HCT116 (cell line): ENCODE measurements at places on chromosomes 2 and 18. TPM values are rescaled to one million over a fixed set of nuclear protein-coding genes. Genes with fewer than 3 reads are reported as not detected.

The TMEM247 gene
- total RNA-seq: not detected

- no peak overlapping the region for H3K4me3 ChIP-seq
- no peak overlapping the region for H3K27ac ChIP-seq
- no peak for DNase-seq
- H3K27me3 ChIP-seq: no peaks in the 10 kb centered on the region
- no peaks in the 10 kb centered on the region for H3K36me3 ChIP-seq
These were observed 136.1 kb downstream of the SMAD7 start for GRCh38 chr18:48814490-48815178.

The GALNT13 gene
- 0.44 TPM for total RNA-seq

DNA sequence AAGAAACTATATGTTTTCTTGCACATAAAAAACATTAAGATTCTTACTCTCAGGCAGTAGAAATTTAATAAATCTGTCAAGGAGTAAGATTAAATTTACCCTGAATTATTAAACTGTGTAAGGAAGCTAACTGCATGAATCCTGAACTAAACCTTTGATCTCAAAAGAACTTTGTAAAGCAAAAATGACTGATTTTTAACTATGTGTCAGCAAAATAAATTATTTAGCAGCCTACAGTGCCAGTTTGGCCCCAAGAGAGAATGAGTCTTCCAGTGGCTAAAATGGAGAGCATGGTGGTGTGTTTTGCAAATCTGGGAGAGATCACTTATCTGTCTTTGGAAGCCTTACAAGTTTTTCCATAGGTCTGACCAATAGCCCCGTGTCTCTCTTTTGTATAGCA is 190.7 kb downstream of the THSD7B start:
- no peaks in the 10 kb centered on the region for H3K36me3 ChIP-seq
- no peaks in the 10 kb centered on the region for H3K4me1 ChIP-seq
- no peaks in the 10 kb centered on the region for H3K27me3 ChIP-seq
- H3K4me3 ChIP-seq: no peak overlapping the region
- DNase-seq: no peak

- H3K27ac ChIP-seq: no peak overlapping the region
- no peak overlapping the region for H3K4me3 ChIP-seq
- peak; percentile 53 for DNase-seq
- no peaks in the 10 kb centered on the region for H3K27me3 ChIP-seq
- no peaks in the 10 kb centered on the region for H3K4me1 ChIP-seq
These were observed 114.7 kb downstream of the DNAH6 start for GRCh38 chr2:84631047-84631446.

- H3K36me3 ChIP-seq: no peaks in the 10 kb centered on the region
- peaks cover 67% of the 10 kb centered on the region for H3K27me3 ChIP-seq
- no peak for DNase-seq
- H3K27ac ChIP-seq: no peak overlapping the region
- no peak overlapping the region for H3K4me3 ChIP-seq
- H3K4me1 ChIP-seq: no peaks in the 10 kb centered on the region
These were observed 385.5 kb upstream of the HNRNPA3 start for GRCh38 chr2:176826984-176827668.

- no peaks in the 10 kb centered on the region for H3K4me1 ChIP-seq
- no peak for DNase-seq
- H3K4me3 ChIP-seq: no peak overlapping the region
These were observed 311.5 kb upstream of the GYPC start for GRCh38 chr2:126344493-126344892.

GRCh38 chr2:14626873-14627272 is 5.6 kb upstream of the LRATD1 start:
- no peak overlapping the region for H3K27ac ChIP-seq
- no peak for DNase-seq
- H3K4me1 ChIP-seq: no peaks in the 10 kb centered on the region
- H3K27me3 ChIP-seq: no peaks in the 10 kb centered on the region
- H3K36me3 ChIP-seq: no peaks in the 10 kb centered on the region

The PHOSPHO2 gene
- 2.8 TPM for total RNA-seq

DNA sequence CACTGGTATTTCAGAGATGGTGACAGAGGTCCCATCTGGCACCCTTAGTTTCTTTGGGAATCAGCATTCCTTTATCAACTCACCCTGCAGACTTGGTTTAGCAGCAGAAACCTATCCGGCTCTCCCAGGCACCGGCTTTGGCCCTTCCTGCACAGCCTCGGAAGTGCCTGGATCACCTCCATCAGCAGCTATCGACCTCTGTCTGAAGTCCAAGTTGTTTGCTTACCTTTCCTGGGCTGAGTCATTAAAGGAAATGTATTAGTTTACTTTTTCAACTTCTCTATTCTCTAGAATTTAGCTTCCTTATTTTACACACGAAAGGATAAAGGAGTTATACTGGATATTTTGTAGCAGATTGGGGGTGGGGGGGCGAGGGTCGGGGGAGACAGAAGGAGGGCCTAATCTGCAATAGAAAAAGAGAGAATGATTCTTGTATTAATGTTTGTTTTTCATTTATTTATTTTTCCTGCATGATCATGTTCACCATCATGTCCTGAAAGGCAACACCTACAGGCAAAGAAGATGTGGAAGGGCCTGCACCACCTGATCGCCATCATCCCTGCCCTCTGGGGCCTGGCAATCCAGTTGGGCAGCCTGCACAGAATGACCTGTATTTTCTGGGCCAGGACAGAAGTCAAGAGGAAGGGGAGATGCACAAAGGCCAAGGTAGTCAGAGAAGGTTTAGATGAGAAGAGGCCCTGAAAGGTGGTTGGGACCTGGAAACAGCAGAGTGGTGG is 22.1 kb upstream of the MAT2A start:
- H3K27ac ChIP-seq: no peak overlapping the region
- no peaks in the 10 kb centered on the region for H3K36me3 ChIP-seq
- no peaks in the 10 kb centered on the region for H3K27me3 ChIP-seq
- H3K4me1 ChIP-seq: peaks cover 31% of the 10 kb centered on the region

DNA sequence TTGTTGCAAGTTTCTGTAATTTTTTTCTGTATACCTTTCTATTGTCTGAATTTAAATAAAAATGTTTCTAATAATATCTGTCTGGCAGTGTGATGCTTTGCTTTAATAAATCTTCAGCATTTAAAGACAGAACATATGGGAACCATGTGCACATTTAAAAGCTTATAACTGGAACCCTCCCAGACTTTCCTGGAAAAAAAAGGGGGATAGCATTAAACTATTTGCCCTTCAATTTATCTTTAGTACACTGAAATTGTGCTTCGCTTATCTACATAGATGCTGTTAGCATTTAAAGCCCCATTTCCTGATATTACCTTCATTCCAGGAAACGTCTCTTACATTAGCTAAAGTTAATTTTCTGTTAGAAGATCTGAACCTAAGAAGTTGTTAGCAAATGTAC is 64.6 kb downstream of the ZC3H6 start:
- H3K4me3 ChIP-seq: no peak overlapping the region
- DNase-seq: no peak
- H3K36me3 ChIP-seq: no peaks in the 10 kb centered on the region
- H3K4me1 ChIP-seq: no peaks in the 10 kb centered on the region
- no peak overlapping the region for H3K27ac ChIP-seq

GRCh38 chr2:182541268-182541667 is 114.4 kb upstream of the PDE1A start:
- H3K4me3 ChIP-seq: no peak overlapping the region
- no peak overlapping the region for H3K27ac ChIP-seq
- H3K36me3 ChIP-seq: no peaks in the 10 kb centered on the region
- no peaks in the 10 kb centered on the region for H3K4me1 ChIP-seq

The AGXT gene
- total RNA-seq: 0.34 TPM

The RGPD5 gene
- 39.1 TPM for total RNA-seq

The IAH1 gene
- 35.1 TPM for total RNA-seq

DNA sequence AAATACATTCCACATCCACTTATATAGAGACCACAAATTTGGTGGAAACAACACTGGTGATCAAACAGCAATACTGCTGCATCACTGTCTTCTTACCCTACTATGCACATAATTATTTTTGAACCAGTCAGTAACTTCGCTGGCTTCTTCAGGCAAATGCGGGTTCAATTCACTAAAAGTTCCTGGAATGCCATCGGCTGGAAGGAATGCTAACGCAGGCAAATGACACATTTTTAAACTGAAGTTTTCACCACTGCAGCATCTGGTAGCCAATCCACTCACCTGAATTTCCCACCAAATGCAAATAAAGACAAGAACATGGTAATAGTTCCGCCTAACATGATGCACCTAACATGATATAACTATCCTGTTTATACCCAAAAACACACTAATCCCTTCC is 10.0 kb upstream of the HDHD2 start:
- H3K4me1 ChIP-seq: peaks cover 19% of the 10 kb centered on the region
- DNase-seq: no peak
- H3K27ac ChIP-seq: no peak overlapping the region
- no peak overlapping the region for H3K4me3 ChIP-seq
- H3K36me3 ChIP-seq: peaks cover 2% of the 10 kb centered on the region; the same call in 1 of the 2 replicates

- no peaks in the 10 kb centered on the region for H3K36me3 ChIP-seq
- no peak overlapping the region for H3K27ac ChIP-seq
- H3K4me1 ChIP-seq: peaks cover 2% of the 10 kb centered on the region
- no peak overlapping the region for H3K4me3 ChIP-seq
- no peaks in the 10 kb centered on the region for H3K27me3 ChIP-seq
- no peak for DNase-seq
These were observed 26.2 kb upstream of the CCDC150 start for GRCh38 chr2:196613302-196613701.

The C2orf81 gene
- total RNA-seq: 6.5 TPM

DNA sequence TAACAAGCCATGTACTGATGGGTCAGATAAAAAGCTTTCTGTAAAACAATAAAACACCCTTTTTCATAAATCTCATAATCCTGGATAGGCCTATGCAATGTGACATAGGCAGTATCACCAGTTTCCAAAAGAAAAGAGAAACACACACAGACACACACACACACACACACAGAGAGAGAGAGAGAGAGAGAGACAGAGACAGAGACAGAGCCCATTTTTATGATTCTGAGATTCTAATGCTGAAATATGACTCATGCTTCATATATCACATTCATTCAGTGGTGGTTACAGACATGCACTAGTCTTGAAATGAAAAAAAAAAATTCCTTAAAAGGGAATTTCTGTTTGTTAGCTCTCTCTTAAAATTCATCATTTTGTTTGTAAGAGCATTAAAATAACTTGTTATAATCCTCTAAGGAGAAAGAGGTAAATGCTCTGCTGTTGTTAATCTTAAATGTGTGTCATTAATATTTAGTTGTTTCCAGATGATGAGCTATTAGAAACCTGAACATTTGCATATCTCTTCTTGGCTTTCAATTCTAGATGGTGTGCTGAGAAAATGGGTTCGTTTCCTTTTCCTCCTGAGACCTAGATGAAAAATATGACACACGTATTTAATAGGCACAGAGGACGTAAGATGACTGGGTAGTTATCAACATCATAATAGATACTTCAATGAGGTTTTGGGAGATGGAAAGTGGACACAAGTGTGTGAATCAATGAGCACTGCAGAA is 1598.7 kb upstream of the ACVR2A start:
- no peak overlapping the region for H3K27ac ChIP-seq
- H3K4me3 ChIP-seq: no peak overlapping the region
- no peaks in the 10 kb centered on the region for H3K4me1 ChIP-seq
- H3K27me3 ChIP-seq: no peaks in the 10 kb centered on the region
- no peak for DNase-seq

GRCh38 chr2:237257471-237257951 is 156.5 kb downstream of the COL6A3 start:
- DNase-seq: no peak
- H3K36me3 ChIP-seq: no peaks in the 10 kb centered on the region
- H3K4me3 ChIP-seq: no peak overlapping the region
- H3K27ac ChIP-seq: no peak overlapping the region
- H3K27me3 ChIP-seq: no peaks in the 10 kb centered on the region

GRCh38 chr2:134685967-134686366 is 32.8 kb downstream of the TMEM163 start:
- no peaks in the 10 kb centered on the region for H3K4me1 ChIP-seq
- no peaks in the 10 kb centered on the region for H3K36me3 ChIP-seq
- no peak overlapping the region for H3K27ac ChIP-seq
- no peaks in the 10 kb centered on the region for H3K27me3 ChIP-seq

The ANKRD44 gene
- 2.7 TPM for total RNA-seq

DNA sequence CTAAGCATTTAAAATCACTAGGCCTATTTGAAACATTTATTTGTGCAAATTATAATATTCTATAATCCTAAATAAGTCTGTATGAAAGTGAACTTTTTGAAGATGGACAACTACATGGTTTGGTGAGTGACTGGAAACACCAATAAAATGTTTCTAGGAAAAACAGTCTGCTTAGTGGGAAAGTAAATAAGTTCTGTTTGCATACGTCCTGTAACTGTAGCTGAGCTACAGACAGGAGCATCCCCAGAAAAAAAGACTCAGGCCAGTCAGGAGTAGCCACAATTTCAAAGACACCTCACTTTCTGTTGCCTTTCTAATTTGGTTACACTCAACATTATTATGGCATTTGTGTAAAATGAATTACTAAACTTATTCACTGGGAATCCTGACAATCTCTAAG is 28.4 kb upstream of the KCNJ3 start:
- no peak for DNase-seq
- no peak overlapping the region for H3K4me3 ChIP-seq
- H3K27me3 ChIP-seq: no peaks in the 10 kb centered on the region
- H3K36me3 ChIP-seq: no peaks in the 10 kb centered on the region

DNA sequence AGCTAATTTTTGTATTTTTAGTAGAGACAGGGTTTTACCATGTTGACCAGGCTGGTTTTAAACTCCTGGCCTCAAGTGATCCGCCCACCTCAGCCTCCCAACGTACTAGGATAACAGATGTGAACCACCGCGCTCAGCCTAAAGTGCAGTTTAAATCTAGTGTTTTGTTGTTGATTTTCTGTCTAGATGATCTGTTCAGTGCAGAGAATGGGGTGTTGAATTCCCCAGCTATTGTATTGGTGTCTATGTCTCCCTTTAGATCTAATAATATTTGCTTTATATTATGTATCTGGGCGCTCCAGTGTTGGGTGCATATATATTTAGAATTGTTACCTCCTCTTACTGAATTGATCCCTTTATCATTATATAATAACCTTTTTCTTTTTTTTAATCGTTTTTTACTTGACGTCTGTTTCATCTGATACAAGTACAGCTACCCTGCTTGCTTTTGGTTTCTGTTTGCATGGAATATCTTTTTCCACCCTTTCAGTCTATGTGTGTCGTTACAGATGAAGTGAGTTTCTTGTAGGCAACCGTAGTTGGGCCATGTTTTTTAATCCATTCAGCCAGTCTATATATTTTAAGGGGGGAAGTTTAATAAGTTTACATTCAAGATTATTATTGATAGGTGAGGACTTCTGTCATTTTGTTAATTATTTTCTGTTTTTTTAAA is 34.3 kb downstream of the GALM start:
- H3K27me3 ChIP-seq: no peaks in the 10 kb centered on the region
- H3K36me3 ChIP-seq: no peaks in the 10 kb centered on the region
- H3K4me1 ChIP-seq: no peaks in the 10 kb centered on the region
- H3K27ac ChIP-seq: no peak overlapping the region

- DNase-seq: no peak
- H3K27ac ChIP-seq: no peak overlapping the region
- no peak overlapping the region for H3K4me3 ChIP-seq
These were observed 50.8 kb downstream of the ATOH8 start for GRCh38 chr2:85804583-85804982.
